ENCODE measurements at places on chromosomes 6 and 20. TPM values are rescaled to one million over a fixed set of nuclear protein-coding genes. Genes with fewer than 3 reads are reported as not detected.

The BEND6 gene
- total RNA-seq, result 1.1 TPM

The GABRR1 gene
- total RNA-seq, result under 0.01 TPM

- H3K27ac ChIP-seq, result no peak overlapping the region
- H3K27me3 ChIP-seq, result no peaks in the 10 kb centered on the region
- peak; percentile 9 for DNase-seq
- peak overlapping the region; percentile 50 for H3K4me3 ChIP-seq
Measured at GRCh38 chr20:25750765-25751696, 54.4 kb upstream of the ZNF337 start.

GRCh38 chr6:72863131-72863530, 241.3 kb downstream of the KCNQ5 start:
- no peak for DNase-seq
- no peak overlapping the region for H3K4me3 ChIP-seq
- no peak overlapping the region for H3K27ac ChIP-seq
- no peaks in the 10 kb centered on the region for H3K27me3 ChIP-seq
- H3K4me1 ChIP-seq, result no peaks in the 10 kb centered on the region

DNA sequence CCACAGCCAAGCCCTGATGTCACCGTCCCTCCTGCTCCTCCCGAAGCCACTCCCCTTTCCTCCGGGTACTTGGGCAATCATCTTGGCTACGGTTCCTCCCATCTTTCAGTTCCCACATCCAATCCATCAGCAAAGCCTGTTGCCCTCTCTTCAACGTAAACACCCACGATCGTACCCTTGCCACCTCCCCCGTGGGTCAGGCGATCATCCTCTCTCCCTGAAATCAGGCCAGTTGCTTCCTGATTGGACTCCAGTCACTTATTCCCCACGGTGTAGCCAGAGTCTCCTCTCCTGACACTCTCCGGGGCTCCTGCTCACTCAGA, 44.5 kb downstream of the SULF2 start:
- no peak overlapping the region for H3K4me3 ChIP-seq
- no peak overlapping the region for H3K27ac ChIP-seq
- no peaks in the 10 kb centered on the region for H3K36me3 ChIP-seq
- no peaks in the 10 kb centered on the region for H3K27me3 ChIP-seq

- H3K27ac ChIP-seq, result peak overlapping the region; percentile 81
- H3K27me3 ChIP-seq, result no peaks in the 10 kb centered on the region
- DNase-seq, result no peak
- no peaks in the 10 kb centered on the region for H3K36me3 ChIP-seq
Measured at GRCh38 chr20:13638162-13638495, 603 bp downstream of the TASP1 start.

The STMND1 gene
- total RNA-seq, result 0.05 TPM

DNA sequence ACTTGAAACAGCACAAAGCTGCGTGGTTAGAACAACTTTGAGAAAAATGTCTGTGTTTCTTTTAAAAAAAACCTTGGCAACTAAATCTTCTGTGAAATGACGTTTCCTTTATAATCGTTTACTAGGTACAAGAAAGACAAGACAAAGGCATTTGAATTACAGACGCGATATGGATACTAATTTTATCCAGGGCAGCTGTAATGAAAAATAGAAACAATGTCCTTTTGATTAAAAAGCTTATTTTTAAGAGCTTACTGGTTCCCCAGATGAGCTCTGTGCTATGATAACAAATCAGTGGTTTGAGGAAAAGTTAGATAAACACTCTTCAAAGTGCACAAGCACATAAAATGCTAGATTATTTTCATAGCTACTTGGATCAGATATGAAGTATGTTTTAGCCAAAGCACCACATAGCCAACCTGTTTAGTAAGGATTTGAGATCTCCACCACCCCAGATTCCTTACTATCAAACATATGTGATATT, 1.6 kb upstream of the SYNCRIP start:
- peaks cover 8% of the 10 kb centered on the region for H3K4me1 ChIP-seq
- H3K27ac ChIP-seq, result peak overlapping the region; percentile 100
- DNase-seq, result no peak
- no peaks in the 10 kb centered on the region for H3K27me3 ChIP-seq

The CEP57L1 gene
- 22.2 TPM for total RNA-seq

Data from thymus (tissue), 14 donors.